Urinary bladder (tissue), 4 donors: ENCODE measurements at places on chromosomes 12 and 14. TPM values are rescaled to one million over a fixed set of nuclear protein-coding genes. Genes with fewer than 3 reads are reported as not detected.
A peak's percentile ranks its signal among the peaks of the same experiment; 100 is the strongest.

DNA sequence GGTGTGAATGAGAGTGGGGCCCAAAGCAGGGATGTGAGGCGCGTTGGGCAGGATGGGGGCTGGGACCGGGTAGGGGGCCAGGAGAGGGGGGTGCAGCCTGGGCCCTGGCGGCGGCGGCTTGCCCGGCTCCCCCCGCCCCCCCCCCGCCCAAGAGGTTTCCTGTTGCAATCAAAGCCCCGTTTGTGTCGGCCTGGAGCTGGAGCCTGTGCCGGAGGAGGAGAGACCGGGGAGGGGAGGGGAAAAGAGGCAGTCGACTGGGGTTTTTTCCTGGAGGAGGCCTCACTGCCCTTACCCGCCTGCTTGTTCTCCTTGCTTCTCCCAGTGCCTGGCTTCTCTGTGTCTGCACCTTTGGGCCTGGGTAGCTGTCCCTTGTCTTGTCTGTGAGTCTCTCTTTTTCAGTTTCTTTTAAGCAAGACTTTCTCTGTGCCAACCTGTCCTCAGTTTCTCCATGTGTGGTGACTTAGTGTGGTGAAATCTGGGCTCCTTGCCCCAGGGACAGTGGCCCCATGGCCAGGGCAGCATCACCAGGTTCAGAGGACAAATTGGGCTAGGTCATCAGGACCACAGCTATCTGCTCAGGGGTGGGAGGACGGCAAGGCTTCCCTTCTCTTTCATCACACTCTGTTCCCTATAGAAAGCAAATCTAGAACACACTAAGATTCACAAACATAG lies 8.5 kb downstream of the RARG start:
- no peak for DNase-seq

GRCh38 chr12:82019533-82019932 lies 260.4 kb upstream of the PPFIA2 start:
- DNase-seq, result no peak

DNA sequence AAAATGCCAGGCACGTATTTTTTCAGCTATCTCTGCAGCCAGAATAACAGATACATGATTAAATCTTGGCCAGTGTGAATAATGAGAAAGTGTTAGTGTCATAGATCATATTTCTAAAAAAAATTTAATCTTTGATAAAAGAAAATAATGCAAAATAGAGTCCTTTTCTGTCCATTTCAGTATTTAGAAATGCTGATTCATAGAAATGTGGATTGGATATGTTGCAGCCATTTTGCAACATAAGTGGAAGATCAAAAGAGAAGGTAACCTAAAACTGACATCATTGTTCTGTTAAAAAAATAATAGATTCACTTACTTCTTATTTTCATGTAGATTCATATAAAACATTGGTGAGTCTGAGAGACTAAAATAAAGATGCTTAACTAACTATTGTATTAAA lies 1010.3 kb downstream of the LRFN5 start:
- no peak for DNase-seq

- DNase-seq, result no peak
Measured at GRCh38 chr14:72975770-72976169, 49.5 kb downstream of the DCAF4 start.

- no peak for DNase-seq
Measured at GRCh38 chr12:22969521-22969920, 344.6 kb downstream of the ETNK1 start.

DNA sequence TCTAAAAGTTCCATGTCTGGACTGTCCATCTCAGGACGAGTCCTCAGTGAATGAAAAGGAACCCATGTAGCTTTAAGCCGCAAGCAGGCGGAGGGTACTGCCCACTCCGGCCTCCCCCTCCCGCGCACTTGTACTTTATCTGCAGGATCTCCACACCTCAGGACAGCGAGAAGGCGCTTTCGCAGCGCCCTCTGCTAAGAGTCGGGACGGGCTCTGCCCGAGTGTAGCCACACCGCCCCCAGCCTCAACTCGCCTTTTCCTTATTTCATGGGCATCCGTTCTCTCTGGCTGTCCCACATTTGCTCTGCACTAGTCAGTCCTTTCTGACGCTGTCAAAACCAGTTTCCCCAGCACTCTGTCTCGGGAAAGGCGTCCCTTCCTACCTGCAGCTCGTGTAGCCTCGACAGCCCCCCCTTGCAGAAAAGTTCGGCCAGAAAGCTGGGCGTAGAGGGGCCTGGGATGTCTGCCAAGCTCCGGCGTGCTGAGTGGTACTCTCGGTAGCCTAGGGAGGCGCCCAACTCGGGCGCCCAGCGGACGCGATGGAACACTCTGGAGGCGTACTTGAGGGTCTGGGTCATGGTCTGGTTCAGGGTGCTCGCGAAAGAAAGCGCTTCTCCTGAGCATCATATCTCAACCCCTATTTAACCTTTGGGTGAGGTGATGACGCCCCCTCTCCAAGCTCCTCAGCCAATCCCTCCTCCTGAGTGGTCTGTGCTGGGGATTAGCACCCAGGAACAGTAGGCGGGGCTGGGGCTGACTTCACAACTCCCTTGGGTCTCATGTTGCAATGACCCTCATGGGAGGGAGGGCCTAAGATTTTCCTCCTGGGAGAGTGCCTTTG lies at the start of gene CYP27B1:
CYP27B1 (minus strand) TSS at position 615 of the 841 bp plus-strand sequence; CDS start at position 578, 37 bp downstream.
- no peak for DNase-seq

DNA sequence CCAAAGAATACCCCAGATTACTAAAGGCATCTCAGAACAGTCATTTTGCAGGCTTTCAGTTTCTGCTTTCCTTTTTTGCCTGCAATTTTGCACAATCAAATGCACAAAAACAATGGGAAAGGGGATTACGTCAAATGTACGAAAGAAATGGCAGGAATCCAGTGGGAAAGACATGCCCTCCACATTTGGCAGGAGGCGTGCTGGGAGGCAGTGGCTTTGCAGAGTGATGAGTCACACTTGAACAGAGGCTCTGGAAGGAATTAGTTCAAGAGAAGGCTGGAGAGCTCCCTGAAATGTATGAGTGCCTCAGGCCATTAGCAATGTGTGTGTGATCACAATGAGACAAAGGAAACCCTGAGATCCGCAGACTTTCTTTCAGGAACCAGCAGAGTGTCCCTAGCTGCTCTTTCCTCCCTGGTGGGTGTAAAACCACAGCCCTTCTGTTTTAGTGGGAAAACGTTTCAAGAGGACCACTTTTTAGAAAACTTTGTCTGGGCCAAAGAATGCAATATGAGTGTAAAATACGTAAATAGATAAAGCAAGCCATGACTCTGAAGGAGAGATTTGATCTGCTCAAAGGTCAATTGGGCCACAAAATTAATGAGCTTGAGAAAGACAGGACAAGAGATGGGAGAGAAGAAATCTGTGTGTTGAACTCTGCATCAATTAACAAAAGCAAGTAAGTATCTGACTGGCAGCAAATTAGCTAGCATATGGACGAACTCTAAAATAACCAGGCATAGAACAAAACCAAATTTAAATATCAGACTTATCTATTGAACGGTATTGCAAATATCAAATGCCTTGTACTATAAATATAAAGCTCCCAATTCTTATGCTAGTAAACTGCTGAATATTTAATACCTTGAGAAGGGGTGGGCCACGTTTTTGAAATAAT lies 155.4 kb upstream of the PDE3A start:
- peak; percentile 83 for DNase-seq

- DNase-seq, result no peak
Measured at GRCh38 chr12:62586850-62587249, 120.2 kb downstream of the MON2 start.

- DNase-seq, result no peak
Measured at GRCh38 chr12:27383429-27384260, 51.0 kb downstream of the BMAL2 start.

Gene TEAD4
- 16.3 TPM for polyA plus RNA-seq

Gene RHEBL1
- polyA plus RNA-seq, result 0.68 TPM

Gene UNC79
- 0.11 TPM for polyA plus RNA-seq

Gene C14orf180
- 1.2 TPM for polyA plus RNA-seq

Gene CLEC14A
- 56.8 TPM for polyA plus RNA-seq

Gene MYF6
- polyA plus RNA-seq, result not detected

Gene KRT80
- polyA plus RNA-seq, result 3.0 TPM

Gene NOS1
- polyA plus RNA-seq, result 0.60 TPM
